ENCODE measurements at places on chromosomes 1 and 21. TPM values are rescaled to one million over a fixed set of nuclear protein-coding genes. Genes with fewer than 3 reads are reported as not detected.

GRCh38 chr1:185694081-185694480 is 40.1 kb upstream of the HMCN1 start:
- DNase-seq = peak; percentile 15

GRCh38 chr1:153133267-153133666 is 17.4 kb downstream of the SPRR2G start:
- DNase-seq = no peak

The IFI44 gene
- total RNA-seq = 40.8 TPM

- no peak for DNase-seq
Observed at GRCh38 chr21:33492571-33492970, 1.1 kb upstream of the DNAJC28 start.

DNA sequence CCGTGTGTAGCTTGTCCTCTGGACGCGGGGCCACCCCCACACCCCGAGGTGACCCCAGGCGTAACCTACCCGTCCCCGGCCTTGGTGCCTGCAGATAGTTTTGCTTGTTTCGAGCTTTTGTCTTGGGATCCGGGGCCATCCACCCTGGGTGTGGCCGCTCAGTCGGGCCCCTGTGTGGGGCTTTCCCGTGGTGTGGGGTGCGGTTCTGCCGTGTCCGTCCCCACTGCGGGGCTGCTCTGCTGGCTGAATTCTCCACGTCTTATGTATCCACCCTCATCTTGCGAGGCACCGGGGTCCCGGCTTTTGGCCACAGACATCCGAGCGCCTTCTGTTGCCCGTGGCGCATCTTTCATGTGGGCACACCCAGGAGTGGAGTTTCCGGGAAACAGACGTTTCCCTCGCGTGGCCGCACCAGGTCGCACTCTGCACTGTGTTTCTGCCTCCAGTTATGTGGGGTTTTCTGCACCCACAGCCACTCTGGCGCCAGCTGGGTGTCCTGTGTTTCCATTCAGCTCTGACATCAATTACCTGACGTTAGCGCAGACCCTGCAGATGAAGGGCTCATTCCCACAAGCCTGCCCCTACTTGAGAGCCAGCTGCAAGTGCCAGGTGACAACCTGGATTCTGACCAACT is 64.9 kb downstream of the PRKCZ start:
- no peak for DNase-seq

DNA sequence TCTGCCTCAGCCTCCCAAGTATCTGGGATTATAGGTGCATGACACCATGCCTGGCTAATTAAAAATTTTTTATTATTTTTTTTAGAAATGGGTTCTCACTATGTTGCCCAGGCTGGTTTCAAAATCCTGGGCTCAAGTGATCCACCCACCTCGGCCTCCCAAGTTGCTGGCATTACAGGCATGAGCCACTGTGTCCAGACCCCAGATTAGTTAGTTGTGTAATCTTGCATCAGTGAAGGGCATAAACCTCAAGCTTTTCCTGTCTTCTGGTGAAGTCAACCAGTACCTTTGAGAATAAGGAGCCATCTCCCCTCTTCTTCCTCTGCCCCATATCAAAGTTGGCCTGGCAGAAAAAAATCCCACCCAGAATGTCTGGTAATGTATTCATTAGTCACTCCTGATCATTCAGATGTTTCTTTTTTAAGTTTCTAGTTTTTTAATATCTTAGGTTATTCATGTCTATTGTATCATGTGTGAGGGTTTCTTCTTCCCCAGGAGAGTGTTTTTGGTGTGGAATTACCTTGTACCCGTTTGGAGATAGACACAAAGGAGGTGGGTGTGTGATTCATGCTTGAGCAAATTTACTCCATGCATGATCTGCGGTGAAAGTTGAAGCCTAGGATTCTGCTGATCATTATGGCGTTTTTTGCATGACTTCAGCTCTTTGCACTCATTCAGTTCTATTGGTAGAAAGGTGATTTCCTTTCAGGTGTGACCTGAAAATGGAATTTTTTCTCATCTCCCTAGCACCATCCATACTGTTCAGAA is 144.0 kb downstream of the FMN2 start:
- no peak for DNase-seq

The CDCA8 gene
- 60.7 TPM for total RNA-seq

Measured in activated naive CD8-positive, alpha-beta T cell treated with anti-CD3 and anti-CD28 coated beads for 36 hours (primary cell).